ENCODE measurements at places on chromosomes 1 and 21. TPM values are rescaled to one million over a fixed set of nuclear protein-coding genes. Genes with fewer than 3 reads are reported as not detected.

Gene RIMKLA
- 0.97 TPM for total RNA-seq

Gene TTC13
- 11.4 TPM for total RNA-seq

Gene ABCG1
- 2.1 TPM for total RNA-seq

Gene TTC24
- total RNA-seq: not detected

Gene TPTE
- not detected for total RNA-seq

Gene BARHL2
- not detected for total RNA-seq

Gene PATJ
- 4.5 TPM for total RNA-seq

Gene FNDC10
- total RNA-seq: 7.4 TPM

Measured in A549 treated with DMSO at 1 μM for 4 hours (cell line).